ENCODE measurements at places on chromosomes 16 and 17. TPM values are rescaled to one million over a fixed set of nuclear protein-coding genes. Genes with fewer than 3 reads are reported as not detected.

Gene MYH1
- total RNA-seq: not detected

Gene CCDC200
- not detected for total RNA-seq

Gene MMP28
- not detected for total RNA-seq

Gene IL34
- total RNA-seq: 4.6 TPM

- H3K27ac ChIP-seq: no peak overlapping the region
- 0 out of 2 replicates have a peak, but pooled peaks cover 4% of the 10 kb centered on the region for H3K36me3 ChIP-seq
- no peaks in the 10 kb centered on the region for H3K27me3 ChIP-seq
- no peak for DNase-seq
Observed at GRCh38 chr17:7392696-7393612, 1.4 kb downstream of the PLSCR3 start.

GRCh38 chr17:77690271-77691161 lies 268.0 kb upstream of the TNRC6C start:
- no peaks in the 10 kb centered on the region for H3K27me3 ChIP-seq
- H3K27ac ChIP-seq: no peak overlapping the region
- H3K4me1 ChIP-seq: peaks cover 5% of the 10 kb centered on the region
- H3K4me3 ChIP-seq: no peak overlapping the region

DNA sequence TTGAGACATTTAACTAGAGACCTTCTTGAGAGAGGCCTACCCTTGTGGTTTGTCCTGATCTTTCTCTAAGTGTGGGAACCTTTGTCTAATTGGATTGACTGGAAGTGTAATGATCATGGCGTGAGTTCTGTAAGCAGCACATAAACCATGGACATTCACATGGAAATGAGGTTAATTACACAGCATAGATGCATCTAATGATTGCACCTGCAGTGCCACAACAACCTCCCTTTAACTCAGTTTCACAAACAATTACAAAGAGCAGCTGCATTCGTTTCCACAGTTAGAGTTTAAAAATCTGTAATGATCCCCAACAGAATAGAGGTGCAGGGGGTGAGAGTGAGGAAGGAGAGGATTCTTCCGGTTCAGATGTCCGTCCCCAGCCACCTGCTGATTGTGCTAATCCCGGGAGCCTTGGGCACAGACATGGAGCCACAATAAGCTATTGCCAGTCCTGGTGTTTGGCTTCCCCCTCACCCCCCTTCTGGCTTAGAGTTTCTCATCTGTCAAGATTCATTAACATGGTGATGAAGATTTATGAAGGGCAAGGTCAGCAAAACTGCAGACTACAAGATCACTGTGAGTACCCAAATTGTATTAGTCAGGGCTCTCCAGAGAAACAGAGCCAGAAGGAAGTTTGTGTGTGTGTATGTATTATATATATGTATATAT lies 659.2 kb upstream of the SOX9 start:
- no peak overlapping the region for H3K4me3 ChIP-seq
- no peak overlapping the region for H3K27ac ChIP-seq
- no peaks in the 10 kb centered on the region for H3K27me3 ChIP-seq

GRCh38 chr16:78791011-78791410 lies 691.6 kb downstream of the WWOX start:
- DNase-seq: no peak
- no peaks in the 10 kb centered on the region for H3K27me3 ChIP-seq
- no peaks in the 10 kb centered on the region for H3K4me1 ChIP-seq
- H3K36me3 ChIP-seq: no peaks in the 10 kb centered on the region
- H3K4me3 ChIP-seq: no peak overlapping the region

- DNase-seq: no peak
- peak overlapping the region; percentile 99 for H3K4me3 ChIP-seq
- no peak overlapping the region for H3K27ac ChIP-seq
- peaks cover 4% of the 10 kb centered on the region for H3K4me1 ChIP-seq
Observed at GRCh38 chr16:88569614-88569984, 604 bp upstream of the ZC3H18 start.

GRCh38 chr17:17769869-17770631 lies 66.7 kb downstream of the SREBF1 start:
- no peak for DNase-seq
- H3K27me3 ChIP-seq: no peaks in the 10 kb centered on the region
- H3K4me1 ChIP-seq: no peaks in the 10 kb centered on the region
- no peak overlapping the region for H3K27ac ChIP-seq

All from H1 (cell line).